EH (cell line): ENCODE measurements at places on chromosomes 13 and 19.

- DNase-seq = peak; percentile 55
These were observed 50.8 kb downstream of the ZAR1L start for GRCh38 chr13:32264407-32264806.

DNA sequence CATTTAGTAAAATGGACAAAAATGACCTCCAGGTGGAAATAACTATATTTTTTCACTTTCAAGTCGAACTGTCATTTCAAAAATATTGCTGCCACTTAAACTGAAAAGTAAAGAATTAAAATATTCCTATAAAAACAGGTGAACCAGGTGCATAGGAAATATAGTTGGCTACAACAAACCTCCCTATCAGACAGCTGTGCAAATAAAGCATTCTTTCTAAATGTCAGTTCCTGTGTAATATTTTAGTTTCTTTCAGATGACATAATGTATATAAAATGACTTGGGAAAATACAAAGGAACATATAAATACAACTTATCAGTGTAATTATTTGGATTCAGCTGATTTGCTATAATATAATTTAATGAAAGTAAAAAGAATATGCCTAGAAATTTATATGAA, 403.5 kb upstream of the GPC6 start:
- DNase-seq = no peak

DNA sequence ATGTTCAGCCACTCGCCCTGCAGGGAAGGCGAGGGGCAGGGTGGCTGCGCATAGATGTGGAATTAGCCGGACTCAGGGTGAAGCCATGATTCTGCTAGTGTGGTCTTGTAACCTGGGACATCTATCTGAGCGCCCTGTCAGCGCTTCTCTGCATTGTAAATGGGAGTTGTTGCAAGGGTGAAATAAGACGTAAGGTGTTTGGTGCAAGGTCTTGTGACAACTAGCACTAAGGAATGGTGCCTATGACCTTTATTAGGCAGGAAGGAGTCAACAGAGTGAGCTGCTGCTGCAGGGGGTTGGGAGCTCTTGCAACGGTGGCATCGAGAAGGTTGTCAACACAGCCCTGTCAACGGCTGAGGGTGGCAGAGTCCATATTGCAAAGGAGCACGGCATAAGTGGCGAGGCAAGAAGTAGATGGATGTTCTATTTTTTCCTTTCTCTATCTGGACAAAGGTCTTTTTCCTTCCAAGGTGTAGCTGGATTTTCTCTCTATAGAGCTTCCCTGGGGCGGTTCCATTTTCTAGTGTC, 49.3 kb downstream of the IRS2 start:
- no peak for DNase-seq

GRCh38 chr13:88288326-88288725, 617.2 kb downstream of the SLITRK5 start:
- no peak for DNase-seq

DNA sequence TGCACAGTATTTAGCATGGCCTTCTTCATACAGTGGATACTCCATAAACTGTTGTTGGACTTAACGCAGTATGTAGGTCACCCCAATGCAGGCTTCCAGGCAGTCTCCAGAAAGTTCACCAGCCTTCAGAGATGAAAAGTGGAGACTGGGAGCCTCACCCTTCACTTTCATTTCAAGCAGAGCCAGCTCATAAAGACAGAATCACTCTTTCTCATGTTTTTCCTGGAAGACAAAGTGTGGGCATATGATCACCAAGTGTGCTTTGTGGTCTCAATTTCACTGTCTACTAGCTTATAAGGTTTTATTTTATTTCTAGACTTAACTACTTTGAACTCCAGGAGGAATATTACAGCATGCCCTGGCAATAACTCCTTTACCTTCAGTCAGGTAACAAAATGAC, 26.3 kb upstream of the TNFSF11 start:
- DNase-seq = no peak

GRCh38 chr13:46531953-46532352, 21.0 kb upstream of the LRCH1 start:
- no peak for DNase-seq

- DNase-seq = peak; percentile 83
These were observed 616.4 kb downstream of the EFNB2 start for GRCh38 chr13:105918842-105919741.

DNA sequence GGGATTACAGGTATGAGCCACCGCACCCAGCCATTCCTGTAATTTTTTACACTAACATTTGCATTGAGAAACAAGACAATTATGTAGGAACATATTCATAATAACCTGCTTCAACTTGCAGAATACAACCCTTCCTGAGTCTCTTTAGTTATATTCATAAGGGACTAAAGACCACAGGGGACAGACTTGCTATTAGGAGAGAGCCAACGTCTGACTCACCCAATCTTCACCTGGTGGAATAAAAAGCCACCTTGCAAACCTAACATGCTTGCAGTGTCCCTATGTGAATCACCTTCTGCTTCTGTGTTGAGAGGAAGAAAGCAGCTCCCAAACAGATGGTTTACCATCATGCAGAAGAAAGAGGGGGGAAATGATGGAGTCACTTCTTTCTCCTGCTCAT, 456.1 kb downstream of the PCDH9 start:
- DNase-seq = no peak

DNA sequence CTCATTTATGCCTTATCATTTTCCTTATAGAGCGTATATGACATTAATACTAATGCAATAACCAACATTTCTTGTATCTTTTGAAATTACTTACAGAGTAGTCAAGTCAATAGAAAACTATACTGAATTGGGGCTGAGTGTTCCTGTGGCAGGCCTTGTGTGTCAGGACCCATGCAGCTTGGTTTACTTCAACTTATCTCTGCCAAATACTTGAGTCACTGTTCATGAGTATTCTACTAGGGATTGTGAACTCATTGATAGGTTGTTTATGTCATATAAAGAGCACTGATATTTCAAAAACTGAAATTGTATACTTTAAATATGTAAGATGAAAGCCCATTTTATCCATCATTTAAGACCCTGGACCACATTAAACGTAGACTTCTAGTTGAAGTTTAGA, 688.6 kb upstream of the SLITRK1 start:
- DNase-seq = no peak

- DNase-seq = peak; percentile 19
These were observed 63.4 kb downstream of the KDM4B start for GRCh38 chr19:5032101-5032967.

GRCh38 chr13:96417939-96418685, 328.2 kb downstream of the HS6ST3 start:
- DNase-seq = no peak

GRCh38 chr13:36915106-36915505, 4.9 kb downstream of the SMAD9 start:
- no peak for DNase-seq

DNA sequence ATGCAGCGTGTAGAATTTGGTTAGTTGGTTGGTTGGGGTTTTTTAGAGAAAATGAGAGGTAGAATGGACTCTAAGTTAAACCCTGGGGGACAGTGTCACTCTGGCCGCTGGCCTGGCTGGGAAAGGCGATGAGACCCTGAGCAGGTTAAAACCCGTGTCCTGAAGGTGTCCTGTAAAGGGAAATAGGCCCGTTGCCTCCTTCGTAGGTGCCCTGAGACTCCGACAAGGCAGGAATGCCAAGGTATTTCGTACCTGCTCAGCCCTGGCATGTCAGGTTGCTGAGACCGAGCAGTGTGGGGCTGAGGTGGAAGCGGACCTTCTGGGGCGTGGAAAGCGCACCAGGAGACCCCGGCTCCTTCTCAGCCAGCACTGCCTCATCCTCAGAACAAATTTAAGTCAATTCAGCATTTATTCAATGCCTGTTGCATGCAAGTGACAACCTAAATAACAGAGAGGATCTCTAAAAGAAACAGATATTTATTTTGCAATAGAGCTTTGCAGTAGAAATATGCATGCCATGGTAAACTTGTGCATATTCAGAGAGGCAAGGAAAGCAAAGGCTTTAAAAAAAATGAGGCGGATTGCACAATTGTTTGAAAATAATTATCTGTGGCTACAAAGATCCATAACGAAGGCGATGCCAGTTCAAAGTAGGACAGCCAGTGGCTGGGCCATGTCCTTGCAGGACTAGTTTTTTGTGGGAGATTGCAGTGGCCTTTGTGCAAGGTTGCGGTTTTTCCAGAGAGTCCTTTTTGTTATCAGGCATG, 1.4 kb upstream of the RAB20 start:
- no peak for DNase-seq

DNA sequence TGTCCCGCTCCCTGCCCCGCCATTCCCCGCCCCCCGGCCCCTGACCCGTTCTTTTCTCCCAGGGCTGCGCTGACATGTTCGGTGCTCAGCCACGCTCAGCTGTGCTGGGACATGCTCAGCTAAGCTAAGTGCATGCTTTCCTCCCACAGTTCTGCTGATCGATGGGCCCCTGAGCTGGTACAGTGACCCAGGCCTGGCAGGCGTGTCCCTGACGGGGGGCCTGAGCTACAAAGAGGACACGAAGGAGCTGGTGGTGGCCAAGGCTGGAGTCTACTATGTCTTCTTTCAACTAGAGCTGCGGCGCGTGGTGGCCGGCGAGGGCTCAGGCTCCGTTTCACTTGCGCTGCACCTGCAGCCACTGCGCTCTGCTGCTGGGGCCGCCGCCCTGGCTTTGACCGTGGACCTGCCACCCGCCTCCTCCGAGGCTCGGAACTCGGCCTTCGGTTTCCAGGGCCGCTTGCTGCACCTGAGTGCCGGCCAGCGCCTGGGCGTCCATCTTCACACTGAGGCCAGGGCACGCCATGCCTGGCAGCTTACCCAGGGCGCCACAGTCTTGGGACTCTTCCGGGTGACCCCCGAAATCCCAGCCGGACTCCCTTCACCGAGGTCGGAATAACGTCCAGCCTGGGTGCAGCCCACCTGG, 3.7 kb downstream of the TNFSF9 start:
- no peak for DNase-seq

DNA sequence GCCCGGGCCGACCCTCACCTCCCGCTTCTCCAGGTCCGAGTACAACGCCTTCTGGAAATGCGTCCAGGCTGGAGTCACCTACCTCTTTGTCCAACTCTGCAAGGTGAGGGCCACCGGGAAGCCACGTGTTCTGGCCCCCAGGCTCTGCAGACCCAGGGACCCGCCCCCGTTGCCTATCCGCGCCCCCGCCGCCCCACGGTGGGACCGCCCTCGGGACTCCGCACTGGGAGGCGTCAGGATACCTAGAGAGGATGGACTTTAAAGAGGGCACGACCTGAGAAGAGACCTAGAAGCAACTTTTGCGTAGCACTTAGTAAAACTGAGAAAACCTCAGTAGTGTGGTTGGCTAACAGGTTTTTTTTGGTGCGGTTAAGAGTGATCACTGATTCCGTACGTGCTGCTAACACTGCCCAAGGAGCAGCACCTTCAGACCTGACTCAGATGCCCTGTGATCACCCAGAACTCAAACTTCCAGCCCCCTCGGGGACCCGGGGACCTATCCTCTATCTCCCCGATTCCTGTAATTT, 492 bp downstream of the TMEM147 start:
- DNase-seq = peak; percentile 34

- peak; percentile 86 for DNase-seq
These were observed 16.9 kb upstream of the CYP2S1 start for GRCh38 chr19:41175801-41176777.

DNA sequence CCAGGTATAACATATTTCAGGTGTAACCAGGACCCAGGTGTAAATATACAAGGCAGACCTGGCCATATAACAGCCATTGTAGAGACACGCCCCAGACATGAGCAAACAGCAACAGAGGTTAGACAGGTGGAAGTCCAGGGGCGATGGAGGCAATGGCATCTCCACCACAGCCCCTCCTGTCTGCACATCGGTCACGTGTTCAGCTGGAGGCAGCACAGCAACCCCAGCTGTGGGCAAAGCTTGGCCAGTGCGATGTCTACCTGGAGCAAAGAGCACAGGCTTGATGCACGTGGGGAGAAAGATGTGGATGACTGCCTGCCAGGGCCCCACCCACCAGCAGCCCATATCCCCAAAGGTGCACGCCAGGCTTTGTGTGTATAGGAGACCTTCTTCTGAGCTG, 4.4 kb downstream of the CYP4F2 start:
- no peak for DNase-seq

GRCh38 chr19:13207846-13208671, 57.8 kb downstream of the IER2 start:
- DNase-seq = peak; percentile 90

- no peak for DNase-seq
These were observed 6.2 kb downstream of the SF3A2 start for GRCh38 chr19:2242816-2243215.
